Suppressor macrophage (primary cell): ENCODE measurements at places on chromosomes 13 and 19.

GRCh38 chr13:65585346-65585745 lies 1644.8 kb downstream of the PCDH9 start:
- DNase-seq, result no peak

DNA sequence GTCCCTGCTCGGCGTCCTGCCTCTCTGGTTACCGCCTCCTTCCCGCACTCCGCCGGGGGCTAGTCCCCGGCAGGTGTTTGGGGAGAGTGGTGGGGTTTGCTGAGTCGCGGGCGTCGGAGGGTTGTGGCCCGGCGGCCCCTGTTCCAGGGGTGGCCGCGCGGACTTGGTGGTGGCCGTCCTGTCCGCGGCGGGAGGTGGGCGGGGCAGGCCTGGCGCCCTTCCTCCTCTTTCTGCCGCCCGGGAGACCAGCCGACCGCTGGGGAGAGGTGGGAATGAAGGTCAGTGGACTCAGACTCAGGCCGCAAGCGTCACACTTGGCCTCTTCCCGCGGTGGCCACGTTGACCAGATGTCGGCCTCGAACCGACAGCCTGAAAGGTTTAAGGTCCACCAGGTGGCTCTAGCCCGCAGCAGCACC lies 61.8 kb downstream of the ZNF723 start:
- DNase-seq, result no peak

DNA sequence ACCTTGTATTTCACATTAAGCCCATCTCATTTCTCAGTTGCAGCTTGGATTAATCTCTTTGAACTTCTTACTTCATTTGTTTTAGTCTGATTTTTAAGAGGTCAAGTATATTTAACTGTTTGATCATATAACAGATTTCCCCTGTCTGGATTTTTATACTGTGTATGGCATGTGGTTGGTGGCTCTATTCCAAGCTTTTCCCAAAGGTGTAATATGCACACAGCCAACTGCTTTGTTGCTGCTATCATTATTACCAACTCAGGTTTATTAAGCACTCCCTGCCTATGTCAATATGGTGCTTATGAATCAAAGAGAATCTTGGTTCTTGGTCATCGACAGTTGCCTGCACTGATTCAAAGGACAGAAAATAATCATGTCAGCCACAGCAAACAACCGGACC lies 92.6 kb downstream of the RAP2A start:
- DNase-seq, result no peak

DNA sequence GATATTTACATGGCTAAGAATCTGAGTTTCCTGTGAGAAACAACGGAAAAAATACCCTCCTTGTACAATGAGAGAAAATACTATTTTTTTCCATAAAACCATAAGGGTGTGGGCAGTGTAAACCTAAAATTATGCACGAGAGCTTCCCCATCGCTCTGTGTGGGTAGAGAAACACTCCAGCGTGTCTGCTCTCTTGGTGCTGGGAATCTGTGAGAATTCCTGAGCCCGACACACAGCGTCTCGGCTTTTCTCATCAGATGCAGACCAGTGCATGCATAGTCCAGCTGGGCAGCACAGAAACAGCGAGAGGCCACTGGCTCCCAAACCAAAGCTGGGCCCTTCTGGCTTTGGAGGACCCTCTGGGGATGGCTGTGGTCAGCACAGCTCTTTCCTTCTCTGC lies 12.0 kb downstream of the PLPP2 start:
- no peak for DNase-seq

DNA sequence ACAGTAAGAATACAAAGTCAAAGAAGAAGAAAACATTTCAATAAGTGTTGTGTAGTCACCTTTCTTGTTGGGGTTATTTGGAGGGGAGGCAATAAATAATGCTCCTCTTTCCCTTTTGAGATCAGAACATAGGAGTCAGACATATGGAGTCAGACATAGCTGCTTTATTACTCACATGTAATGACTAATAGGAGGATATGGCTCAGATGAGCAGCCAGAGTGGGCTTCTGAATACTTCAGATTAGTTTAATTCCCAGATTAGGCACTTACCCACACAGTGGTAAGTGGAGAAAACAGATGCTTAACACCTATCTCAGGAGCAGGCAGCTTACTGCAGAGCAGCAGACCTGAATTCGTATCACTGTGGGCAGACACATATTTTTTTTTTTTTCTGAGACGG lies 31.7 kb upstream of the C1QTNF9B start:
- DNase-seq, result no peak

DNA sequence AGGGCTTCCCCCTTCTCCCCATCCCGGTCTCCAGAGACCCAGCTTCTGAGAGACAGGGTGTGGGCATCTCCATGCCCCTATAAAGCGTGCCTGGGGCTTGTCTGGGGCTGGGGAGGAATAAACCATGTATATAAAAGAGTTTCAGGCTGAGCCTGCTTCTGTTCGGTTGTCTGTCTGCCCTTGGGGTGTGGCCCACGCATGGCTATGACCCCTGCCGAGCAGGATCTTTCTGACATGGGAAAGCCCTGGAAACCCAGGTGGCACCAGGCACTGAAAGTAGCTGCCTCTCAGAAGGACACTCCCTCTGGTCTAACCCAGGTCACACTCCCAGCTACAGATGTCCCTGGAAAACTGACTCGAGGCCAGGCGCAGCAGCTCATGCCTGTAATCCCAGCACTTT lies 8.2 kb downstream of the TMEM59L start:
- no peak for DNase-seq

DNA sequence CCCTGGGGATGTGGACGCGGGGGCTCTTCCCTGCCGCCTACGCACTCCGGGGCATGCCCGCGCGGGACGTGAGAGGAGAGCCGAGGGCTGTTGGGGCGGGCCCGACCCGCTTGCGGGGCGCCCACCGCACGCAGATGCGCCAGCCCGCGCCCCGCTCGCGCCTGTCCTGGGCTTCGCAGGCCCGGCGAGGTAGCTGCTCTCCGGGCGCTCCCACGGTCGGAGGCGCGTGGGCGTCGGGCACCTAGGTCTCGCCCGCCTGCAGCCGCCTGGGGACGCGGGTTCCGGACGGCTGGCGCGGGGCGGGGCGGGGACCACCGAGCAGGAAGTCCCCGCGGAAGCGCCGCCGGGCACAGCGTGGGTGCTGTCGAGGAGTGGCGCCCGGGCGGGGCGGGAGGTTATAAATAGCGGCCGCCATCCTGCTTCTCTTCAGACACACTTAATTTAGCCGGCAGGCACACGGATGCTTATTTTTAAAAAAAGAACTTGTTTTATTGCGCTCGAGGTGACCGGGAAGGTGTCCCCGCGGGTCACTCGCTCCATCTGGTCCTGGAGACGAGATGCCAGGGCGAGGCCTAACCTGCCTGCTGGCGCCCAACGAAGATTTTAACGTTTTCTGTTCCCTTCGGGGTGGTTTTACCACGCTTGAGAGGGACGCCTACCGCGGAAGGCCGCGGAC lies 561 bp upstream of the GJA3 start:
- DNase-seq, result peak; percentile 45

DNA sequence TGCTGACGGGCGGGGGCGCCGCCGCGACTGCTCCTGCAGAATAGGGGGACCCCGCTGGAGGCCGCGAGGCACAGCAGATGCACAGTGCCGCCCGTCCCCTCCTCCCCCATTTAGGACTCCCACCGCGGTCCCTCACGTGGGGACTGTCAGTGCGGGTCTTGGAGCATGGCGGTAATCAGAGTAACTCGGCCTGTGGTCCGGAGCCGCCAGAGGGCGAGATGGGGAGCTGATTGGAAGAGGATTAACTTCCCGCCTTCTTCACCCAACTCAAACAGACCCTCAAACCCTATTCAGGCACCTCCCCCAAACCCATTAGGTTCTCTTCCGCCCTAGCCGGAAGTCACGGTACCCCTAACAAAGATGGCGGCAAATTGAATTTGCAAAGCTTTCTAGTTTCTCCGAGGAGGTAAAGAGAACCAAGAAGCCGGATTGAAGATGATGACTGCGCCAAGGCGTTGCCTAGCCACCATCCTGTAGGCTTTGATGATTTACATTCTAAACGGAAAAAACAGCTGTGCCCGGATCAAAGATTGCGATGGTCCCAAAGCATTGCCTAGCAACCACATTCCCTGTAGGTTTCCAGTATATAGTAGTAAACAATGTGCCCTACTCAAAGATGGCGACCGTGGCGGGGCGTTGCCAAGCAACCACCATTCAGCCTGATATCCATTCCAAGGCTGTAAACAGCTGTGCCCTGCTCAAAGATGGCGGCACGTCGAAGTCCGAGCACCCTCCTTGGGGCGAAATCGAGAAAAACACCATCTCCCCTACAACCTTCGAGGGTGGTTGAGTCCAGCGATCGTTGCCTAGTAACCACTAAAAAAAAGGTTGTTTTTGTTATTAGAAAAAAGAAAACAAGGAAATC lies at the start of gene FUZ:
Gene FUZ (minus strand): TSS at position 296 of the 865 bp plus-strand sequence. CDS start 186 bp downstream, at position 110.
- DNase-seq, result peak; percentile 99

DNA sequence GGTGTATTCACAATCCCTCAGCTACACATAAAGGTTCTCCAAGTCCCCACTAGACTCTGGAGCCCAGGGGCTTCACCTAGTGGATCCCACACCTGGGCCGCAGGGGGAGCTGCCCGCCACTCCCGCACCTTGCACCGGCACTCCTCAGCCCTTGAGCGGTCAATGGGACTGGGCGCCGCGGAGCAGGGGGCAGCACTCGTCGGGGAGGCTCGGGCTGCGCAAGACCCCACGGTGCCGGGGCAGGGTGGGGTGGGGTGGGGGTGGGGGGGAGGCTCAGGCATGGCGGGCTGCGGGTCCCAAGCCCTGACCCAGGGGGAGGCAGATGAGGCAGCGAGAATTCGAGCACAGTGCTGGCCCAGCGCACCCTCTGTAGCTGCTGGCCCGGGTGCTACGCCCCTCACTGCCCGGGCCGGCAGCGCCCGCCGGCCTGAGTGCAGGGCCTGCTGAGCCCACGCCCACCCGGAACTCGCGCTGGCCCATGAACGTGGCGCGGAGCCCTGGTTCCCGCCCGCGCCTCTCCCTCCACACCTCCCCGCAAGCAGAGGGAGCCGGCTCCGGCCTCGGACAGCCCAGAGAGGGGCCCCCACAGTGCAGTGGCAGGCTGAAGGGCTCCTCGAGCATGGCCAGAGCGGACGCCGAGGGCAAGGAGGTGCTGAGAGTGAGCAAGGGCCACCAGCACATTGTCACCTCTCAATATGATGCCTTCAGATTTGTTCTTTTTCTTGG lies 121.7 kb downstream of the UGGT2 start:
- DNase-seq, result no peak

DNA sequence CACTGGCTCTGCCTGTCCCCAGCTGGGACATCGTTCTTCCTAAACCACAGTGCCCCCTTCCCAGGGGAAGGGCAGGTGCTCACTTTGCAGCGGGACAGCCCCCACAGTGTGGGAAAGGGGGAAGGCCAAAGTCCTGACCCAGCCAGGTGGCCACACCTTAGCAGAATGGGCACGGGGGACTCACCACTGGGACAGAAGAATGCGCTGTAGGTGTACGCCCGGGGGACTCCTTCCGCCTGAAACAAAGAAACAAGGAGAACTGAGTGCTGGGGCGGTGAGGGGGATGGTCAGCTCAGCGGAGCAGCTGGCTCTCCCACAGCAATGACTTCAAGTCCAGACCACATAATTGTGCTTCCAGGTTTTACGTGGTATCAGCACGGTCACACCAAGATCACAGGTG lies 49.4 kb downstream of the F2RL3 start:
- no peak for DNase-seq

DNA sequence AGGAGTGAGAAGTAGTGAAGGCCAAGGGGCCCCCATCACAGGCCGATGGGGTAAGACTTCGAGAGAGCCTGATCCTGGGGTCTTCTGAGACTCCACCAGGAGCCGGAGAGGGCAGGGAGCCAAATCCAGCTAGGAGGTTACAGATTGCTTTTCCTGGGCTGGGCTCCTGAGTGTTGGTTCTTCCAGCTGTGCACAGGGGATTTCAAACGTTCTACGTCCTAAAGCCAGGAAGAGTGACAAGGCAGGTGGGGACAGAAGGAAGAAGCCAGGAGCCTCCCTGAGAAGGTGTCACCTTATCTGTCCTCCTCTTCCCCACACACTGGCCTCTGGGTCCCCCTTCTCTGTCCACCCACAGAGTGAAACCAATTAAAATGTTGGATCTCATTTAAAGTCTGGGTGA lies 16.1 kb upstream of the TPRX2 start:
- no peak for DNase-seq

- DNase-seq, result no peak
Measured at GRCh38 chr19:10262771-10263170, 8.1 kb upstream of the ICAM1 start.

DNA sequence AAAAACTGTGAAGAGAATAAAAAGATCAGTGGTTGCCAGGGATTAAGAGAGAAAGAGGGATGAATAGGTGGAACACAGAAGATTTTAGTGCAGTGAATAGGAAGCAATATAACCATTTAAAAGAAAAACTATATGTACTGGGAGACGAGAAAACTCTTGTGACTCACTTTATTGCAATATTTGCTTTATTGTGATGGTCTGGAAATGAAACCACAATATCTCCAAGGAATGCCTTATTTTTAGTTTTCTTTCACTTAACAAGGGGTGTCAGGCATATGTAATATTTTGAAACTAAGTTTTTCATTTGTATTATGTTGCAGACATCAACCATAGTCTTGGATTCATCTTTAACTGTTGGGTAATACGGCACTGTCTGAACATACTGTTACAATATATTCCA lies 1308.2 kb downstream of the PCDH9 start:
- DNase-seq, result no peak

GRCh38 chr19:35267353-35267817 lies 1.4 kb upstream of the USF2 start:
- DNase-seq, result peak; percentile 17

- DNase-seq, result no peak
Measured at GRCh38 chr13:48249018-48249417, 16.0 kb downstream of the ITM2B start.

DNA sequence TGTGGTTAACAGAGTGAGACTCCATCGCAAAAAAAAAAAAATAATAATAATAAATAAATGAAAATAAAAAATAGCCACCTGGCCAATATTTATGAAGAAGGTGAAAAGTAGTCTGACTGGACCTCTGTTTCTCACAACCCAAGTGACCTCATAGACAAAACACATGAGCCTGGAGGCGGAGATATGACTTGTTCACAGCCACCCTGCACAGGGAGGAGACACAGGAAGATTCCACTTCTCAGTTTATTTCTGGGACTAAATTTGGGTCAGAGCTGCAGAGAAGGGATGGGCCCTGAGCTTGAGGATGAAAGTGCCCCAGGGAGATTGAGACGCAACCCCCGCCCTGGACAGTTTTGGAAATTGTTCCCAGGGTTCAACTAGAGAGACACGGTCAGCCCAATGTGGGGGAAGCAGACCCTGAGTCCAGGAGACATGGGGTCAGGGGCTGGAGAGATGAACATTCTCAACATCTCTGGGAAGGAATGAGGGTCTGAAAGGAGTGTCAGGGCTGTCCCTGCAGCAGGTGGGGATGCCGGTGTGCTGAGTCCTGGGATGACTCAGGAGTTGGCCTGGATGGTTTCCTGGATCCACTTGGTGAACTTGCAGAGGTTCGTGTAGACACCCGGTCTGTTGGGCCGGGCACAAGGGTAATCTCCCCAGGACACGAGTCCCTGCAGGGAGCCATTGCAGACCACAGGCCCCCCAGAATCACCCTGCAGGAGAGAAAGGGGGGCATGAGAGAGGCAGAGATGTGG lies 9.6 kb downstream of the KLK5 start:
- DNase-seq, result no peak

GRCh38 chr13:102825921-102826706 lies 19.7 kb upstream of the ERCC5 start:
- DNase-seq, result no peak
